Activated CD8-positive, alpha-beta memory T cell treated with anti-CD3 and anti-CD28 coated beads, Interleukin-2, amount 50 U/mL, for 48 hours (primary cell): ENCODE measurements at places on chromosomes 5 and 9.

DNA sequence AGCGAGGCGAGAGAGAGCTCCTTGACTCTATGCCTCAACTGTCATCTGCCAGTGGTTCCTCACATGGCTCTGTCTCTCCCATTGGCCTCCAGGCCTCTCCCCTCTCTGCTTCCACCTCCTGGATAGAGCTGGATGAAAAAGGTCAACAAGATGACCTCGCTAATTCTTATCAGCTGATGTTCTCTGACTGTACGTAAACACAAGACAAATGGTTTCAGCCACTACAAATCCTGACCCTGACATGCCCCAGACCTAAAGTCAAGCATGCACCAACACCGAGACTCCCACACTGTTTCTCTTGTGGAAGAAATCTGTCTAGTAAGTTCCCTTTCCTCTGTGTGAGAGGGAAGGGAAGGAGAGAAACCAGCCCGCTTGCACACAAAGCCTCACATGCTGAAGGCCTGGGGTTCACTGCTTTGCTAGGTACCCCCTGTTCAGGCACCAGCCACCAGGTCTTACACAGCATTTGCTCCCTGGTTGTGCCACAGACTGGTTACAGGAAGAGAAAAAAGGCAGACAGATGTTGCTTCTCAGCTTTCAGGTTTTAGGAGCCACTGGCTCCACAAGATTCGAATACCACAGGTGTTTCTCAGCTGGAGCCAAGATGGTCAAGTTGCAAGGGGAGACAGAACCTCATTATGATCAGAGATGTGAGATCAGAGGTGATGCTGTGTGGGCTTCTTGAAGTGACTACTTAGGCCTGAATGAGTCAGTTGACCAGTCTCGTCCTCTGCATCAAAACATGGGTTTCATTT lies 592.5 kb downstream of the CCDC171 start:
- DNase-seq = no peak

- DNase-seq = no peak
These were observed 136.0 kb upstream of the ADRA1B start for GRCh38 chr5:159780246-159780645.

- no peak for DNase-seq
These were observed 246.5 kb downstream of the SYK start for GRCh38 chr9:91047993-91048607.

- DNase-seq = no peak
These were observed 4.3 kb upstream of the DDX41 start for GRCh38 chr5:177520916-177521513.

GRCh38 chr9:114696814-114697544 lies 15.0 kb upstream of the TEX48 start:
- peak; percentile 79 for DNase-seq
